ENCODE measurements at places on chromosomes 13 and 19.

DNA sequence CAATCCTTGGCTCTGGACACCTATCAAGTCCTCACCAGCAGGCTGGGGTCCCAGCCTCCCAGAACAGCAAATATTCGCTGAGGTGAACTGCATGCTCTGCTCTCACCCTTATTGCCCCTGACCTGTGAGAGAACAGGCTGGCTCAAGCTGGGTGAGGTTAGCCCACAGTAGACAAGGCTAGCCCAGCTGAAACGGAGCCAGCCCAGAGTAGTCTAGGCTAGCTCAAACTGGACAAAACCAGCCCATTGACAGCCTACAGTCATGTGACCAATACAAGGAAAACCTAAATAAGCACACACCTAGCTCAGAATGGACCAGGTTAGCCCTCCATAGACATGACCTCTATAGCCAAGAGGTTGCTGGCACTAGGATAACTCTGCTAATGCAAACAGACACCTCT is 38.4 kb downstream of the CCL25 start:
- H3K27me3 ChIP-seq = no peaks in the 10 kb centered on the region
- no peaks in the 10 kb centered on the region for H3K4me1 ChIP-seq
- H3K4me3 ChIP-seq = no peak overlapping the region
- H3K27ac ChIP-seq = no peak overlapping the region
- H3K36me3 ChIP-seq = no peaks in the 10 kb centered on the region
- DNase-seq = no peak

- H3K27me3 ChIP-seq = no peaks in the 10 kb centered on the region
- DNase-seq = no peak
- H3K4me1 ChIP-seq = peaks cover 35% of the 10 kb centered on the region
These were observed 51.5 kb downstream of the RASA3 start for GRCh38 chr13:114080739-114081561.

GRCh38 chr19:50431343-50432220 is 1.1 kb upstream of the MYBPC2 start:
- DNase-seq = peak; percentile 84
- no peaks in the 10 kb centered on the region for H3K36me3 ChIP-seq
- H3K4me3 ChIP-seq = peak overlapping the region; percentile 83
- peaks cover 13% of the 10 kb centered on the region for H3K4me1 ChIP-seq
- H3K27ac ChIP-seq = peak overlapping the region; percentile 77
- H3K27me3 ChIP-seq = peaks cover 34% of the 10 kb centered on the region

GRCh38 chr13:45833663-45834375 is 17.7 kb downstream of the SIAH3 start:
- H3K4me1 ChIP-seq = no peaks in the 10 kb centered on the region
- no peaks in the 10 kb centered on the region for H3K36me3 ChIP-seq
- no peak overlapping the region for H3K27ac ChIP-seq
- H3K27me3 ChIP-seq = no peaks in the 10 kb centered on the region

DNA sequence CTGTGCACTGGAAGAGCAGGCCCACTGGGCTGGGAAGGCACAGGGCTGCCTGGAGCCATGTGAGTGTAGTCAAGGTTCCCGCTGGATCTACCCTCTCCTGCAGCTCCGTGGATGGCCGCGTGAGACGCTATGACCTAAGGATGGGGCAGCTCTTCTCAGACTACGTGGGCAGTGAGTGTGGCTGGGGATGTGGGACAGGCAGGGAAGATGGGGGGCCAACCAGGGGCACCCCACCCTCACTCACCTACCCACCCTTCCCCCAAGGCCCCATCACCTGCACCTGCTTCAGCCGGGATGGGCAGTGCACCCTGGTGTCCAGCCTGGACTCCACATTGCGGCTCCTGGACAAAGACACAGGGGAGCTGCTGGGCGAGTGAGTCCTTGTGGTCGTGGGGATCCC is 6.1 kb downstream of the WDR83 start:
- peaks cover 39% of the 10 kb centered on the region for H3K36me3 ChIP-seq
- no peak overlapping the region for H3K27ac ChIP-seq
- DNase-seq = no peak
- no peaks in the 10 kb centered on the region for H3K27me3 ChIP-seq
- no peak overlapping the region for H3K4me3 ChIP-seq

DNA sequence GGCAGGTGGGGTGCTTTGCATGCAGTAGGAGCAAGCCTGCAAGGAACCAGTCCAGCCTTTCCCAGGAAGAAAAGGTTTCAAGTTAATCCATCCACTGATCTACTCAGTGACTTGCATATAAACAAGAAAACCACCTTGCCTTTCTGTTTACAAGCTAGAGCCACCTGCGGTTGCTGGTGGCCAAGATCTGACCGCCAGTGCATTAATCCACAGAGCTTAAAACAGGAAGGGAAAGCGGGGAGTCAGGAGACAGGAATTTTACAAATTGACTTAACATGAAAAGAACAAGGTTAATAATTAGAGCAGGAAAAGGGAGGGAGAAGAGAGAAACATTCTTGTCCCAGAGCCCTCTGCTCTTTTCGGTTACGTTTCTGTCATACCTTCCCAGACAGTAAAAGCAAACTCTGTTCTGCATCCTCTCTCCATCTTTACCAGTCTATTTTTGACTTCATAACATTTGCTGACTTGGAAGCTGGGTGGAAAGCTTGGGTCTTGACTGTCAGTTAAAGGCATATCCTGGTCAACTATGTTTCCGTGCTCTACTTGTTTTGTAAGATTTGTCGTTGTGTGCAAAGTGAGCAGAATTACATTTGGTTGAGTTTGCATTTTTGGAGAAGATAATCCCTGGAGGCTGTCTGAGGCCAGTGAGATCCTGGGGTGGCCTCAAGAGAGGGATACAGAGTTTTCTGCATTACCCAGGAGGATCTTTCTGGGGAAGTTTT is 760.6 kb downstream of the EFNB2 start:
- no peak overlapping the region for H3K4me3 ChIP-seq
- H3K4me1 ChIP-seq = no peaks in the 10 kb centered on the region
- no peak overlapping the region for H3K27ac ChIP-seq
- DNase-seq = no peak
- H3K27me3 ChIP-seq = peaks cover 5% of the 10 kb centered on the region

DNA sequence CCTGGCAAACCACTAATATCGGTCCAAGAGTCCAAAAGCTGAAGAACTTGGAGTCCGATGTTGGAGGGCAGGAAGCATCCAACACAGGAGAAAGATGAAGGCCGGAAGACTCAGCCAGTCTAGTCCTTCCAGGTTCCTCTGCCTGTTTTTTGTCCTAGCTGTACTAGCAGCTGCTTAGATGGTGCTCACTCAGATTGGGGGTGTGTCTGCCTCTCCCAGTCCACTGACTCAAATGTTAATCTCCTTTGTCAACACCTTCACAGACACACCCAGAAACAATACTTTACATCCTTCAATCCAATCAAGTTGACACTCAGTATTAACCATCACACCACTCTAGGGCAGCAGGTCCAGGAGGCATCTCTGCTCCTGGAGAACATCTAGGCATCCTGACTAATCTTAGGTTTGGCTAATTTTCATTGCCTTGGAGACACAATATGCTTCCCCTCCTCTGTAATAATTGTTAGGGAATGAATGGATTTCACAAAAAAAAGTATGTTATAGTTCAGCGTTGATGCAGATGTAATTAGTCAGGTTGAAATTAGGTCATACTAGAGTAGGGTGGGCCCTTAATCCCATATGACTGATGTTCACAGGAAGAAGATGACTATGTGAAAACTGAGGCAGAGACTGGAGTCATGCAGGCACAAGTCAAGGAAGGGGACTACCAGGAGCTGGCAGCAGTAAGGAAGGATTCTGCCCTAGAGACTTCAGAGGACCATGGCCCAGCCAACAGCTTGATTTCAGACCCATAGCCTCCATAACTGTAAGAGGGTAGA is 183.4 kb downstream of the RBM26 start:
- no peaks in the 10 kb centered on the region for H3K36me3 ChIP-seq
- DNase-seq = no peak
- peaks cover 17% of the 10 kb centered on the region for H3K27me3 ChIP-seq
- no peak overlapping the region for H3K27ac ChIP-seq
- H3K4me3 ChIP-seq = no peak overlapping the region

DNA sequence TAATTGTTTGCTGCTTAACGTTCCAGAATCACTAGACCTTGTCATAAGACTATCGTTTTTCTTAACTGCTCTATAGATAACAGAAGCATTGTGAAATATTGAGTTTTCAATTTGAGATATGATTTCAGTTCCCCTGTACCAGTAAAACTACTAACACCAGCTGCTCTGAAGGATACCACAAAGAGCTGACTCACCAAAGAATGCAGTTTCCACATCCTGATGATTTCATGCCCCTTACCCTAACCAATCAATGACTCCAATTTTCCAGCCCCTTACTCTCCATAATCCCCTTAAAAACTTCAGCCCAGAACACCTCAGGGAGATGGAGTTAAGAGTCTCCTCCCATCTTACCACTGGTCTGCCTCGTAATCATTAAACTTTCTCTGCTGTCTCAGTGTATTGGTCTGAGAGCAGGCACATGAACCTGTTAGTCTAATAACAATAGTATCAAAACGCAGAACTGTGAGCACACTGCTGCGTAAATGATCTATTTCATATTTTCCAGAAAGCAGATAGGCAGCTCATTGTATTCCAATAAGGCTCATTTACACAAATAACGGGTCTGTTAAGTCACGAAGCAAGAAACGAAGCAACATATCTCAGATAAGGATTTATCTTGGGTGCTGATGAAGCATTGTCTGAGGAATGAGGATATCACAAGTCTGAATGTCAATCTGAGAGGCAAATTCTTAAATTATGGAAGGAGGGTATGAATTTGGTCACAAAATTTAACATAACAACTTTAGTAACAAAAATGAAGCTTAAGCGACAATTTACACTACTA is 14.1 kb upstream of the CCNA1 start:
- no peak for DNase-seq
- H3K27me3 ChIP-seq = peaks cover 76% of the 10 kb centered on the region
- peaks cover 3% of the 10 kb centered on the region for H3K36me3 ChIP-seq
- H3K4me1 ChIP-seq = peaks cover 31% of the 10 kb centered on the region

GRCh38 chr19:3774621-3775373 is 2.8 kb upstream of the RAX2 start:
- no peaks in the 10 kb centered on the region for H3K4me1 ChIP-seq
- H3K4me3 ChIP-seq = no peak overlapping the region
- no peaks in the 10 kb centered on the region for H3K27me3 ChIP-seq
- no peak for DNase-seq
- H3K27ac ChIP-seq = no peak overlapping the region

DNA sequence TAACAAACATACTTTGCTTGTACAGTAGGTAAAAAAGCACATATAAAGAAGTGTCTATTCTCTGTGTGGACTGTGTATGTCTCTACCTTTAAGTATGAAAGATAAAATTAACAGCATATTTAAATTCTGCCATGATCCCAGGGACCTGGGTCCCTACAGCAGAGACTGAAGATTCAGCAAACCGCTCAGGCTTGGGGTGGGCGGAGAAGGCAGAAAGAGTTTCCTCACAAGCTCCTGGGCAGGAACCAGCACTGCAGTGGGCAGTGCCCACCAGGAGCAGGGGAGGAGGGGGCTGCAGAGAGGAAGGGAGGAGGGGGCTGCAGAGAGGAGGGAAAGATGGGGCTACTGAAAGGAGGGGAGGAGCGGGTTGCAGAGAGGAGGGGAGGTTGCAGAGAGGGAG is 44.6 kb upstream of the GRTP1 start:
- H3K27ac ChIP-seq = no peak overlapping the region
- H3K36me3 ChIP-seq = no peaks in the 10 kb centered on the region
- peaks cover 9% of the 10 kb centered on the region for H3K27me3 ChIP-seq
- DNase-seq = no peak

- DNase-seq = peak; percentile 42
- H3K27ac ChIP-seq = no peak overlapping the region
- H3K36me3 ChIP-seq = peaks cover 4% of the 10 kb centered on the region
- H3K4me3 ChIP-seq = no peak overlapping the region
- H3K27me3 ChIP-seq = no peaks in the 10 kb centered on the region
- peaks cover 7% of the 10 kb centered on the region for H3K4me1 ChIP-seq
These were observed 5.0 kb downstream of the MVB12A start for GRCh38 chr19:17424743-17425365.

- peaks cover 22% of the 10 kb centered on the region for H3K36me3 ChIP-seq
- DNase-seq = no peak
- no peak overlapping the region for H3K4me3 ChIP-seq
- no peak overlapping the region for H3K27ac ChIP-seq
- H3K4me1 ChIP-seq = no peaks in the 10 kb centered on the region
These were observed 24.4 kb upstream of the LDLR start for GRCh38 chr19:11064831-11065303.

- DNase-seq = no peak
- peaks cover 19% of the 10 kb centered on the region for H3K4me1 ChIP-seq
- H3K27me3 ChIP-seq = no peaks in the 10 kb centered on the region
- H3K4me3 ChIP-seq = no peak overlapping the region
- H3K36me3 ChIP-seq = peaks cover 34% of the 10 kb centered on the region
- peak overlapping the region; percentile 40 for H3K27ac ChIP-seq
These were observed 50.9 kb downstream of the PCCA start for GRCh38 chr13:100139817-100140216.

GRCh38 chr13:80100636-80101035 is 240.3 kb downstream of the SPRY2 start:
- DNase-seq = no peak
- H3K36me3 ChIP-seq = no peaks in the 10 kb centered on the region
- H3K4me3 ChIP-seq = no peak overlapping the region
- H3K4me1 ChIP-seq = no peaks in the 10 kb centered on the region

GRCh38 chr19:35784503-35785338 is 9.4 kb downstream of the ARHGAP33 start:
- H3K4me3 ChIP-seq = no peak overlapping the region
- H3K27me3 ChIP-seq = no peaks in the 10 kb centered on the region
- H3K4me1 ChIP-seq = no peaks in the 10 kb centered on the region
- no peak for DNase-seq

DNA sequence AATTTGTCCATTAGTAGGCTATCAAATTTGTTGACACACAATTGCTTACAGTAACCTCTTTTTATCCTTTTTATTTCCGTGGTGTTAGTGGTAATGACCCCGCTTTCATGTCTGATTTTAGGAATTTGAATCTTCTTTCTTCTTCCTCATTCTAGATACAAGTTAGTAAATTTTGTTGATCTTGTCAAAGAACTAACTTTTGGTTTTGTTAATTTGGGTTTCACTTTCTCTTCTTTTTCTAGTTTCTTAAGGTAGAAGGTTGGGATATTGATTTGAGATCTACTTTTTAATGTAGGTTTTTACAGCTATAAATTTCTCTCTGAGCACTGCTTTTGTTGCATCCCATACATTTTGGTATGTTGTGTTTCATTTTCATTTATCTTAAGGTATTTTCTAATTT is 53.3 kb upstream of the SLC7A1 start:
- no peak overlapping the region for H3K27ac ChIP-seq
- no peak for DNase-seq
- peaks cover 8% of the 10 kb centered on the region for H3K36me3 ChIP-seq
- no peaks in the 10 kb centered on the region for H3K27me3 ChIP-seq
- H3K4me1 ChIP-seq = peaks cover 8% of the 10 kb centered on the region
- peak overlapping the region; percentile 47 for H3K4me3 ChIP-seq
